A549 treated with GW870086 at 1 μM for 4 hours (cell line): ENCODE measurements at places on chromosomes 5 and 9. TPM values are rescaled to one million over a fixed set of nuclear protein-coding genes. Genes with fewer than 3 reads are reported as not detected.

DMRT3 gene
- total RNA-seq: not detected in 5 replicates

CDC20B gene
- 0.09 to 0.21 TPM (median 0.10 TPM) in 4 of 5 replicates, not detected in the other for total RNA-seq

GPRIN1 gene
- 6.9 to 9.5 TPM (median 8.6 TPM) in 5 replicates for total RNA-seq

SPATA31E1 gene
- not detected in 5 replicates for total RNA-seq

FCHSD1 gene
- total RNA-seq: 5.1 to 12.0 TPM (median 10.8 TPM) in 5 replicates

WWC1 gene
- total RNA-seq: 80.3 to 100 TPM (median 90.9 TPM) in 5 replicates

CYSRT1 gene
- total RNA-seq: 3.6 to 5.2 TPM (median 4.2 TPM) in 5 replicates
